ENCODE measurements at places on chromosomes 2 and 18.
A peak's percentile ranks its signal among the peaks of the same experiment; 100 is the strongest.

DNA sequence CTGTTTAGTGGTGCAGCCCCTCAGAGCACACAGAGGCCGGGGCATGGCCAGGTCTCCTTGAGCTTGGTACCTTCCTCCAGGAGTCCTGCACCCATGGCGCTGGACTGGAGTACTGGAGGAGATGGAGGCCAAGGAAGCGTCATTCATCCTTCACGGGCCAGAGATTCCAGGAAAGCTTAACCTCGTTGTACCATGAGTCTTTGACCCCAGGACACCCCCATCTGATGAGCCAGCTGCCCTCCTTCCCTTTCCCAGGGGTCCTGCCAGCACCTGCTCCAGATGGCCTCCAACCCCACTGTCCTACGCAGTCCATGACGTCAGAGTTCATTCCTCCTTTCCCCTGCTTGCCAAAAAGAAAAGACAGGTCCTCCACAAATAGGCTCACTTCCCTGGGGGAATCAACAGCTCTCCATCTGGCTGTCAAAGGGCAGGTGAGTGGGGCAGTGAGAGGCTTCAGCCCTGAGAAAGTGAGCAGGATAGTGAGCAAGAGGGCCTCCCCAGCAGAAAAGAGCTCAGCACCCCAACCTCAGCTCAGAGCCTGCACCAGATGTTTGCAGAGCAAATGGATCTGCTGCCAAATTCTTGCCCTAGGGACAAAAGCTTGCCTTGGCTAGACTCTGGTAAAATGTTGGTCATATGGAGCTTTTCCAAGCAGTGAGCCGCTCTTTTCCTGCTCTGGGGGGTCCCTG, 4.5 kb upstream of the NPPC start:
- DNase-seq: no peak

- DNase-seq: no peak
Measured at GRCh38 chr2:219406861-219407230, 11.3 kb upstream of the DES start.

- no peak for DNase-seq
Measured at GRCh38 chr2:88196490-88197087, 26.4 kb downstream of the THNSL2 start.

GRCh38 chr2:43950383-43951008, 45.3 kb downstream of the LRPPRC start:
- DNase-seq: peak; percentile 17

GRCh38 chr18:66271962-66272361, 331.9 kb downstream of the CDH19 start:
- no peak for DNase-seq

GRCh38 chr18:23703057-23703986, 14.1 kb downstream of the LAMA3 start:
- DNase-seq: peak; percentile 44

- no peak for DNase-seq
Measured at GRCh38 chr2:10452312-10452711, 4.2 kb upstream of the ODC1 start.

DNA sequence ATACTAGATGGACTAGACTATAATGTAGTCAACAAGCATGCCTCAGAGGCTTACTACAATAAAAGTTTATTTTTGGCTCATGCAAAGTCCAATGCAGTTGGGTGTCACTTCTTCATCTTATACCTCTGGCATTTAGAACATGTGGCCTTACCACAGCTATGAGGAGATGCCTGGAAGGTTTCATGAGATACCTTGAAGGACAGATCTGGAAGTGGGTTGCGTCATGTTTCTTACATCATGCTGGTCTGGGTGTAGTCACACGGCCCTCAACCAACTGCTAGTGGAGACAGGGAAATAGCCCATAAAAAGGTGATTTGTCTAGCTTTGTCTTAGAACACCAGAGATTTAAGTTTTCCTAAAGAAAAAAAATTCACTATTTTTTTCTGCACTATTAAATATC, 91.7 kb upstream of the MMADHC start:
- DNase-seq: no peak
